Small intestine (tissue), 16 donors: ENCODE measurements at places on chromosomes 2 and 18.

GRCh38 chr2:162041485-162041884 is 32.5 kb downstream of the DPP4 start:
- DNase-seq = no peak
- peaks cover 18% of the 10 kb centered on the region for H3K36me3 ChIP-seq
- no peak overlapping the region for H3K4me3 ChIP-seq
- H3K27ac ChIP-seq = no peak overlapping the region

- H3K27ac ChIP-seq = no peak overlapping the region
- no peak for DNase-seq
- H3K4me1 ChIP-seq = no peaks in the 10 kb centered on the region
- H3K27me3 ChIP-seq = no peaks in the 10 kb centered on the region
- no peaks in the 10 kb centered on the region for H3K36me3 ChIP-seq
These were observed 138.5 kb upstream of the LYPD6 start for GRCh38 chr2:149191915-149192314.

- DNase-seq = no peak
- H3K27me3 ChIP-seq = peaks cover 9% of the 10 kb centered on the region
- no peaks in the 10 kb centered on the region for H3K36me3 ChIP-seq
- no peak overlapping the region for H3K4me3 ChIP-seq
- no peak overlapping the region for H3K27ac ChIP-seq
These were observed 9.9 kb downstream of the OR6B3 start for GRCh38 chr2:240043279-240043989.

GRCh38 chr2:180991820-180992219 is 11.4 kb downstream of the UBE2E3 start:
- H3K4me3 ChIP-seq = no peak overlapping the region
- no peaks in the 10 kb centered on the region for H3K36me3 ChIP-seq
- H3K27ac ChIP-seq = no peak overlapping the region
- no peaks in the 10 kb centered on the region for H3K4me1 ChIP-seq
- DNase-seq = no peak
- H3K27me3 ChIP-seq = no peaks in the 10 kb centered on the region

DNA sequence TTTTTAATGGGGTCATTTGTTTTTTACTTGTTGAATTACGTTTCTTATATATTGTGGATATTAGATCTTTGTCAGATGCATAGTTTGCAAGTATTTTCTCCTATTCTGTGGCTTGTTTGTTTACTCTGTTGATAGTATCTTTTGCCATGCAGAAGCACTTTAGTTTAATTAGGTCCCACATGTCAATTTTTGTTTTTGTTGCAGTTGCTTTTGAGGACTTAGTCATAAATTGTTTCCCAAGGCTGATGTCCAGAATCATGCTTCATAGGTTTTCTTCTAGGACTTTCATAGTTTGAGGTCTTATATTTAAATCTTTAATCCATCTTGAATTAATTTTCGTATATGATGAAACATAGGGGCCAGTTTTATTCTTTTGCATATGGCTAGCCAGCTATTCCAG is 13.2 kb downstream of the PIKFYVE start:
- H3K27me3 ChIP-seq = no peaks in the 10 kb centered on the region
- no peaks in the 10 kb centered on the region for H3K4me1 ChIP-seq
- no peak for DNase-seq
